ENCODE measurements at places on chromosomes 3 and 15. TPM values are rescaled to one million over a fixed set of nuclear protein-coding genes. Genes with fewer than 3 reads are reported as not detected.

DNA sequence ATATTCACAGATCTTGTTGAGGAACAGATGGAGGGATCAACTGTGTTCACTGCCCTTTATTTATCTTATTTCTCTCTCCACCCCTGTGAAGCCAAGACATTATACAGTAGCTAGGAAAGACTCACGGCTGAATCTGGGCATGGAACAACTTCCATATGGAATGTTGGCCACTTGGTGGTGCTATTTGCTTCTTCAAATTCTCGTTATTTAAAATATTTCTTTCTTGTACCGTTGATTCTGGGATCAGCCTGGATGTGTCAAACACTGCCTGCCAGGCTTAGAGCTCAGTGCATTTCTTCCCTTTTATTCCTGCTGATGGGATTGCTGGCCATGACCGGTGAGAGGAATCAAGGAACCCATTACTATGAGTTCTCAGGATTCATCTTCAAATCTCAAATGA is 17.5 kb upstream of the GASK1A start:
- H3K27ac ChIP-seq = no peak overlapping the region
- H3K27me3 ChIP-seq = peaks cover 2% of the 10 kb centered on the region
- DNase-seq = no peak
- H3K36me3 ChIP-seq = no peaks in the 10 kb centered on the region

GRCh38 chr15:99239545-99240198 is 9.7 kb downstream of the TTC23 start:
- peaks cover 17% of the 10 kb centered on the region for H3K27me3 ChIP-seq
- DNase-seq = no peak
- no peaks in the 10 kb centered on the region for H3K36me3 ChIP-seq
- peaks cover 12% of the 10 kb centered on the region for H3K4me1 ChIP-seq

DNA sequence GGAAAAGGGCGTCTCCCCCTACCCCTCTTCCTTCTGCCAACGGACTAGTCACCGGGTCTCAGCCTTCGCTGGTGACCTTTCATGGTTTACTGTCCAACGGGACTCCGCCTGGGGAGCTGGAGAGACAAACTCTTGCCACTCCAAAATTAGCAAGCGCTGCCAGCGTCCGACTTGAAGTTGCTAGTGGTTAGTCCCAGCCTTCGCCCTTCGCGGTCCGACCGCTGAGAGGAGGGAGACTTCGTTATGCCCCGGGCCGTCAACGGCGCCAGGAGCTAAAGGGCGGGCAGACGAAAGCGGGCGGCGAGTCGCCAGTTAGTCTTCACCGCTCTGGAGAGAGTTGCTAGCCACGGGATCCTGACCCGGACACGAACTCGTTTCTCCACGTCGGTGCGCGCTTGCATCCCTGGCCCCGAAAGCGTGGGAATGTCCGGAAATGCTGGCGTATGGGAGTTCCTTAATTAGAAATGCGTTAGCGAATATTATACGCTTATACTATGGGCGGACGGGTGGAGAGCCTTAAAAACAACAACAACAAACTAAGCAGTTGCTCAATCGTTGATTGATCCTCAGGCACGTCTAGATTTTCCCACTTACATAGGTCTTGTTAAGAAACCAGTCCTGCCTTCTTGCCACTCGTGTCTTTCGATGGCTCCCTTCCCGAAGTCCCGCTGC is 716 bp downstream of the SMC4 start:
- H3K4me1 ChIP-seq = peaks cover 40% of the 10 kb centered on the region
- H3K4me3 ChIP-seq = peak overlapping the region; percentile 92
- peak; percentile 64 for DNase-seq
- peak overlapping the region; percentile 93 for H3K27ac ChIP-seq

GRCh38 chr3:126939338-126939718 is 43.6 kb upstream of the PLXNA1 start:
- peaks cover 4% of the 10 kb centered on the region for H3K27me3 ChIP-seq
- no peak overlapping the region for H3K27ac ChIP-seq
- no peak overlapping the region for H3K4me3 ChIP-seq

DNA sequence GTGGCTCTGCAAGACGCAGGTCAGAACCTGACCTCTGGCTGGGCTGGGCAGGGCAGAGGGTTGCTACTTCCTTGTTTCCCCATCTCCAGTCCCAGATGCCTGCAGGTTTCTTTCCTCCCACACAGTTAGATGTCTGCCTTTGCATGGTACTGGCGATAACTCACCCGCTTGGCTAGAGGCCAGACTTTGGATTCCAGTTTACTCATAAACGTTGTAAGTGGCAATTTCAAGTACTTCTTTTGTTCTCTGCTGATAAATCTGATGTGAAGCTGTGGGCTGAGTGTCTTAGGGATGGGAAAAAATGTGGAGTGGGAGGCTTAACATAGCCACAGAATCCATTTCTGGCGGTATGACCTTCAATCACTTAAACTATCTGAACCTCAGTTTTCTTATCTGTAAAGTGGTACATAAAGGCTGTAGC is 194.2 kb downstream of the EBLN2 start:
- DNase-seq = no peak
- H3K36me3 ChIP-seq = no peaks in the 10 kb centered on the region
- H3K4me3 ChIP-seq = no peak overlapping the region

DNA sequence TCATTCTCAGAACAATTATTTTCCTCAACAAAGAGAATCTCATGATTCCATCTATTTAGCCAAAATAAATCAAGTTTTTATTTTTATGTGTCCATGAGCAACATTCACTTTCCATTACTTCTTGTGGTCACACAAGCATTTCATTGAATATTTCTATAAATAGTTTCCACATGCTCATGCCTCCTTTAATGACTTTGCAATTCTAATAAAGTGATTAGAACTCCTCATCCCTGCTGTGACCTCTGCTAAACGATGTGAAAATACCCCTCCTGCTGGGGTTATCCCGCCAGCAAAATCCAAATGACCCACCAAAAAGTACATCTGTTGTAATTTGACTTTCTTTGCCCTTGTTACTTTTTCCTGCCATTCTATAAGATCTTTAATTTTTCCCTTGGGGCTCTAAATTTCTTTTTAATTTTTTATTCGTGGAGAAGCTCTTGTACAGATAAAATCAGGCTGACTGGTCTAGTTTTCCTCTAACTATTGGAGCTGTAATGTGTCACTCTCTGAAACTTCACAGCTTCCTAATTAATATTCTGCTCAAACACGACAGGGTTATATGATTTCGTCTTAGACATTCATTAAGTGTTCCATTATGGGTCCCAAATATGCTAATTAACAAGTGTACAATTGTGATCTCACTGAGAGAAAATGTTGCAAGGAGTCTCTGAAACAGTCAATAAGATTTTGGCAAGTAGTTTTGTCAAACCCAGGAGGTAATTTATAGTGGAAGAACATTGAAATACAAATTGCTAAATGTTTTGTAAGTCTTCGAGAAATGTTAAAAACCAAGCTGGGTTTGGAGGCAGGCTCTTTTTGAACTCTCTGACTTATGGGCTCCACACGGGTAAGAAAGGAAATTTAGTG is 533.1 kb upstream of the NAALADL2 start:
- DNase-seq = no peak
- H3K4me3 ChIP-seq = no peak overlapping the region
- H3K36me3 ChIP-seq = no peaks in the 10 kb centered on the region
- no peak overlapping the region for H3K27ac ChIP-seq

- no peak overlapping the region for H3K4me3 ChIP-seq
- H3K36me3 ChIP-seq = no peaks in the 10 kb centered on the region
- peak; percentile 42 for DNase-seq
- no peaks in the 10 kb centered on the region for H3K27me3 ChIP-seq
- H3K4me1 ChIP-seq = peaks cover 16% of the 10 kb centered on the region
These were observed 23.7 kb upstream of the TPRG1 start for GRCh38 chr3:189148081-189148507.

GRCh38 chr3:49022688-49023171 is 809 bp downstream of the NDUFAF3 start:
- peak overlapping the region; percentile 89 for H3K4me3 ChIP-seq
- peak overlapping the region; percentile 98 for H3K27ac ChIP-seq
- DNase-seq = no peak
- H3K27me3 ChIP-seq = no peaks in the 10 kb centered on the region

GRCh38 chr3:7789324-7789723 is 712.3 kb upstream of the LMCD1 start:
- H3K36me3 ChIP-seq = no peaks in the 10 kb centered on the region
- H3K4me3 ChIP-seq = no peak overlapping the region
- no peak overlapping the region for H3K27ac ChIP-seq
- no peaks in the 10 kb centered on the region for H3K27me3 ChIP-seq

DNA sequence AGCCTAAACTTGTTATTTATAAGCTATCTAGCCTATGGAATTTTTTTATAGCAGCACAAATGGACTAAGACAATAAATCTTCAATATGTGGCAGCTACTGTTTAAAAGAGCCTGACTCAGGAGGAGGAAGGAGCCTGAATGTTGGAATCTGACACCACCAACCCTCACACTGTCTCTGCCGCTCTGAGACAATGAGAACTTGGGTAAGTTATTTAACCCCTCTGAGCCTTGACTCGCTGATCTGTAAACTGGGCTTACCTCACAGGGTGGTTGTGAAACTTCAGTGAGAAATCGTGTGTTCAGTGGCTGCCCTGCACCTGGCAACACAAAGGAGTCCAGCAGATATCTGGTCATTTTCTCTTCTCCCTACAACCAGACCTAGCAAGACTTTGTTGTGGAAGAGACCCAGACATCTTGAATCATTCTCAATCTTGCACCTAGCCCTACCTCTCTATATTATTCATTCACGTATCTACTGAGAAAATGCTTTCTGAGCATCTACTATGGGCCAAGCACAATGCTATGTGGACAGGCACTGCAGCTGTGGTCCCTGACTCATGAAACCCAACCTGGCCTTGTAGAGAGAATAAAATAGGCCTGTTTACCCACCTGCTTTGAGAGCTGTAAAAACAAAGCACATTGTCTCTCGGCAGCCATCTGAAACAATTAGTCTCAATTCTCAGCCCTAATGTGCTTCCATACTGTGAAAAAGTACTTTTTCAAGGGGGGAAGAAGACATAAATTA is 81.9 kb upstream of the SLC25A36 start:
- H3K4me3 ChIP-seq = no peak overlapping the region
- peaks cover 2% of the 10 kb centered on the region for H3K27me3 ChIP-seq

DNA sequence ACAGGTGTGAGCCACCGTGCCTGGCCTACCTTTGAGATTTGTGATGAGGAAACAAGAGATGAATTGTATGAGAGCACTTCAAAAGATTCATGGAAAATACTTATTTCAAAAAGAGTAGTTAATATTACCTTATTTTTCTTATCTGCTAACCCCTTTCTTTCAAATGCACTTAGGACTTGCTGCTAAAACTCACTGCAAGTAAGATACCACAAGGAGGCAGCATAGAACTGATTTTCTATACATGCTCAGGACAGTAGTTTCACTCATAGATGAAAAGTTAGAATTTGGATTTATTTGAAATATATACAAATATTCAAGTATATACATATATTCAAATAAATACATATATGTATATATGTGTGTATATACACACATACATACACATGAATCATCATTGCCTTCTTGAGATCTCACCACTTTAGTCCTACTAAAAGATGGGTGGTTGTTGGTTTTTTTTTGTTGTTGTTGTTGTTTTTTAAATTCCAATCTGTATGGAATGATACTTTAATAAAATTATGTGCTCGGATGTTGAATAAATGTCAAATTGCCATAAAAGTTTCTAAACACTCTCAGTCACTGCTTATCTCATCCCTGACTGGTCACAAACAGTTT is 2.4 kb downstream of the CCNDBP1 start:
- H3K4me3 ChIP-seq = peak overlapping the region; percentile 39
- no peak for DNase-seq
- no peaks in the 10 kb centered on the region for H3K27me3 ChIP-seq

Gene TM4SF4
- not detected for total RNA-seq

Gene GOLGA6L1
- total RNA-seq = not detected

Gene TEX55
- total RNA-seq = not detected

Gene SPATA12
- total RNA-seq = not detected

Measured in activated naive CD8-positive, alpha-beta T cell treated with anti-CD3 and anti-CD28 coated beads, Interleukin-2, amount 10 ng/mL, durations not matched to agents 7 days and 5 days (primary cell).